Frontal cortex (tissue), 4 donors: ENCODE measurements at places on chromosomes 5 and 9.

DNA sequence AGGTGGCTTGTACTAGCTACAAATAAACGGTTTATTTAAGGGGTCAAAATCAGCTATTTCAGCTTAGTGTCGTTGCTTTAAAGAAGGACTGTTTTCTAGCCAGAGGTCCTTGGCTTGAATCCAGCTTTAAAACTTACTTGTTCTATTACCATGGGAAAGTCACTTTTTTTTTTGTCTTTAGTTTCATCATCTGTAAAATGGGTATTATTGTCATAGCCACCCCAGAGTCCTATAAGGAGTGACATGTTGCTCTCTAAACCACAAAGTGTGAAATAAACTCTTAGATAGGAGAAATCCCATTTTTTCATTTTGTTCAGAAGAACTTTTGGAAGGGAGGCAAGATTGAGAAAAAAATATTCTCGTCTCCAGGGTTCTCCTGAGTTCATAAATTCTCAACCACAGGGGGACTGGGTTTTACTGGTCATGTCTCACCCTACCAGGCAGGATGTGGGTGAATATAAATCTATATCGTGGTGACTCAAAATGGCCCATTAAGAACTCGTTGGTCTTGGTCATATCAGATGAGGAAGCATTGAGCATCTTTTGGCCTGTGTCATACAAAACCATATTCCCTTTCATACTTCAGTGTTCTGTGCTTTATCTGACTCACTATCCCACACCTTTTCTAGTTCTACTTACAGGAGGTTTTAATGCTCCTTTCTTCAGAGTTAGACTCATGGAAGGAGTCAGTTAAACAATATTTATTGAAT is 202.7 kb upstream of the NR3C1 start:
- no peak for DNase-seq

GRCh38 chr9:85339338-85339737 is 402.4 kb downstream of the AGTPBP1 start:
- no peak for DNase-seq

GRCh38 chr9:91274949-91275492 is 86.7 kb downstream of the AUH start:
- DNase-seq, result no peak

DNA sequence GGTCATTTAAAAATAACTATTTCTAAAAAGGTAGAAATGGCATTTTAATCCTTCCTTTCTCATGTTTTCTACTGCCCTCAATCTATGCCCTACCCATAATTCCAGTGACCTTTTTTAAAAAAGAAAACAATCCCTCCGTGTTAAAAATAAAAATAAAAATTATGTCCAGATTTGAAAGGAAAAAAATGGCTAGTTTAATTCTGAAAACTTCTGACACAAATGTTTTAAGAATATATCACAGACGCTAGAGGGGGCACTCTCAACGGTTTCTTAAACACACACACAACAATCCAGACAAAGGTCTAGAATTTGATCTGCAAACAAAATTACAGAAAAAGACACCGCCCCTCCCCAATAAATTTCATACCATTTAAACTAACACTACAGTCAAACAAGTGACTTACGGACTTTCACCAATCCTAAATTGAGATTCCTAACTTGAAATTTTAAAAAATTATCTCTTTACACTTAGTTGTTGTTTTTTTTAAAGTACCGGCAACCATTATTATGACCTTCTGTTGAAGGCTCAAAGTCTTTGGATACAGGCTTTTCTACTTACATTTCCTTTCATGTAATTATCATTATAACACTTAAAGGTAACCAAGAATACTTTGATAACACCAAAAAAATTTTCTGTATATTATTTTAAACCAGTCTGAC is 38.2 kb downstream of the CLINT1 start:
- DNase-seq, result no peak

- no peak for DNase-seq
Observed at GRCh38 chr5:139425497-139425896, 13.8 kb downstream of the DNAJC18 start.
